ENCODE measurements at places on chromosomes 11 and 22. TPM values are rescaled to one million over a fixed set of nuclear protein-coding genes. Genes with fewer than 3 reads are reported as not detected.

- peak; percentile 56 for DNase-seq
Measured at GRCh38 chr11:95556342-95557163, 233.0 kb downstream of the FAM76B start.

The ZNF214 gene
- total RNA-seq: not detected

GRCh38 chr11:64605244-64605560, 14.2 kb downstream of the SLC22A12 start:
- DNase-seq: no peak

DNA sequence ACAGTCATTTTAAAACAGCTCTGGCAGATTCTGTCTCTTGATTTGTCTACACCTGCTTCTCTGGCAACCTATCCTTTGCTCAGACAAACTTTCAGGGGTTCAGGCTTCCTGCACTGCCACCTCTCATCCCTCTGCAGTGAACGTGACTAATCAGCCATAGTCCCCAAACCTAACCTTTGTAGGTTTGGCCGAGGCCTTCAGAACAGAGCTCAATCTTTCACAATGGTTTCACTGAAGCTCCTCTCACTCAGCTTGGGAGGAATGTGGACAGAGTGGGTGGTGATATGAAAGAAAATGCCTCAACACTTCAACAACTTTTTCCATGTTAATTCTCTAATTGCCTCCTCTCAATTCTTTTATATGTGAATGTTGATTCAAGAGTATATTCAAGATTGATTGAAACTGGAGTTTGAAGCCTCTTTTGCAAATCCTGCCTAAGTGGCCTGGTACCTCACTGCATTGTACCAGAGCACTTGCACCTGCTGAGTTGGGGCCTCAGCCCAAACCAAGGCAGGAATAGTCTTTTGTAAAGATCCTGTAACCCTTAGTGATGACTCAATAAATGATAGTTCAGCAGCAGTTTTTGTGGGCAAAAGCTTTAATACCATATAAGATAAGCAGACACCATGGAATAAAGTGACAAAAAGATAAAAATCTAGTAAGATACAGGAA, 33.9 kb upstream of the FAT3 start:
- DNase-seq: no peak

DNA sequence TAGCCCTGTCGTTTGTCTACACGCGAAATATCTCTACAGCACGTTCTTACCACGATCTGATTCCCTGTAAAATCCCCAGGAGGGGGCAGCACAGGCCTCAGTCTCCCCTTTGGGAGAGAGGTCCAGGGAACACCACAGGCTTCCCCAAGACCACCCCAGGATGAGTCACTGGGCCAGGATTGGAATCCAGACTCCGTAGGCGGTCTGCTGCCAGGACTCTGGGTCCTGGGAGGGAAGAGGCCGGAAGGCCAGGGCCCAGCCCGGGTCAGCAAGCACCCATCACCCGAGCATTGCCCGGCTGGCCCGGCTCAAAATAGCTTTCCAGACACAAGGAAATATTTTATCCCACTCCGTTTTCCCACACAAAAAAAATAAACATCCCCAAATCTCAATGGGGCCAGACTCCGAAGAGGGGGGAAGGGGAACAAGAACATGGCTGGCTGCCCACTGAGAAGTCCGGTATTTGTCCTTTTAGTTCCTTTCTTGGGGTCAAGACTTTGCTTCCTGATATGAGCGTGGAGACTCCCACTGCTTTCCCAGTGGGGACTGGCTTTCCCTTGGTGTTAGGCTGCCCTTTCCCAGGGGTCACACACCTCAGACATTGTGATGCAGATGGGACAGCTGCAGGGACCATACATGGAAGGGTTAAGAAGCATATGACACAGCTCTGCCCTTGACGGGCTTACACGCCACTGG, 91.3 kb downstream of the LRRC32 start:
- no peak for DNase-seq

The SOX10 gene
- not detected for total RNA-seq

- no peak for DNase-seq
Measured at GRCh38 chr11:122412581-122412980, 242.9 kb upstream of the UBASH3B start.

DNA sequence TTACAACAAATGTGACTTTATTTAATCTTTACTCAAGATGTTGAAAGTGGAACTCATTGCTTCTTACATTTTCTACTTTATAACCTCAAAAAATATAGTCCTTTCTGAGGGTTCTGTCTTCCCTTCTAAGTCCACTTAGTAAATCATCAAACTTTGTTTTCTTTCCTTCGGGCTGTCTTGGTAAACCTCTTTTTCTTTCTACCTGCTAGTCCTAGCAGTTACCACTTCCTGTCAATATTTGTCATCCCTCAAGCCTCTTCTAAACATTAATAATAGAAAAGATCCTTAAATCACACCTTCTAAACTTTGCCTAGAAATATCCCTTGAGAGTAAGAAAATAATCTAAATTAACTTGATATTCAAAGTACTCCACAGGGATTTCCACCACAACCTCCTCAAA, 580.4 kb downstream of the CNTN5 start:
- DNase-seq: no peak

The ATM gene
- 194 TPM for total RNA-seq

DNA sequence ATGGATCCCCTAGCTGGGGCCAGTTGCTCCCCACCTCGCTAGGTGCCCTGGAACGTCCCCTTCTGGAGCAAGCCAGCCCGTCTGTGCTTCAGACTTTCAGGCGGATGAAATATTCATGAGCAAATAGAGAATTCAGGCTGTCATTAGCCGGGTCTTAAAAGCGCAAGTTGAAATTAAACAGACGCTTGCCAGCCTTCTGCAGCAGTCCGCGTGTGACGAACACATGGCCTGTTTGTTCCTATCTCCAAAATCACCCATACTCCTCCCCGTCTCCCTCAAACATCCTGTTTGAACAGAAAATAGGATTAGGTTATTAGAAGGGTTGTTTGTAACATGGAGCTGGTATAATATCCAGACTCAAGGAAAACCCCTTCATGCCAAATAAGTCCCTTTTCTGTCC, 38.7 kb downstream of the MYO18B start:
- DNase-seq: no peak

GRCh38 chr11:16769386-16769785, 30.9 kb downstream of the C11orf58 start:
- DNase-seq: no peak

DNA sequence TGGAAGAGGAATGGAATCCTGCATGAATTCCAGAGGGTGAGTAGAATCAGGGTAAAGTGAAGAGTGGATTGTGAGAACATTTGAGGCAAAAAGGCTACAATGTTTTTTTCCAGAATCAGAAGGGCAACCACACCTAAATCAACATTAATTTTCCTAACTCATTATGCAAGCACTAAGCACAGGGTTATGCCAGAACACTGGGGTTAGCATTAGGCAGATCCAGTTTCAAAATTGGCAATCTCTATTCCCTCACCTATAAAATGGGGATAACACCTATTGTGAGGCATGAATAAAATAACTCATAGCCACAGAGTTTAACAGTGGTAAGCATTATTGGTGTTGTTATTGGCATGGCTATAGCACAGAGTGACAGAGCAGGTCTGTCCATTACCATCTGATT, 378.6 kb upstream of the FAT3 start:
- no peak for DNase-seq

DNA sequence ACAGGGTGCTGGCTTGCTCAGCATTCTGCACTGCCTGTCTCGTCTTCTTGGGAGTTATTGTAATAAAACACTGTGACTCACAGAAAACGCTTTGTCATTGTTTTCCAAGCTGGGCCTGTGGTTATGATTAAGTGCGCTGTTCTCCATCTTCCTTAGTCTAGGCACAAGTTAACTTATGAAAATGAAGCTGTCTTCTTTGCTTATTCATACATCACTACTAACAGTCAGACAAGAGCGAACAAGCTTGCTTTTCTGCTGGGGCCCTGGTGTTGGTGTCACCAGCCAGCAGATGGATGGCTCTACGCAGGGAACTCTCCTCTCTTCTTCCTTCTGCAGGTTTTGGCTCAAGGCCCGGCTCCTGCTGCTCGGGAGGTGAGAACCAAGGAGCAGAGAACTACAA, 380.1 kb upstream of the SYN3 start:
- DNase-seq: no peak

The EIF3F gene
- total RNA-seq: 331 TPM

The FAM111B gene
- total RNA-seq: 3.3 TPM

GRCh38 chr11:66692446-66692845, 14.8 kb upstream of the RBM4B start:
- DNase-seq: no peak

GRCh38 chr11:131955904-131956303, 585.5 kb downstream of the NTM start:
- DNase-seq: no peak

GRCh38 chr11:76578654-76579055, 91.9 kb downstream of the LRRC32 start:
- no peak for DNase-seq

DNA sequence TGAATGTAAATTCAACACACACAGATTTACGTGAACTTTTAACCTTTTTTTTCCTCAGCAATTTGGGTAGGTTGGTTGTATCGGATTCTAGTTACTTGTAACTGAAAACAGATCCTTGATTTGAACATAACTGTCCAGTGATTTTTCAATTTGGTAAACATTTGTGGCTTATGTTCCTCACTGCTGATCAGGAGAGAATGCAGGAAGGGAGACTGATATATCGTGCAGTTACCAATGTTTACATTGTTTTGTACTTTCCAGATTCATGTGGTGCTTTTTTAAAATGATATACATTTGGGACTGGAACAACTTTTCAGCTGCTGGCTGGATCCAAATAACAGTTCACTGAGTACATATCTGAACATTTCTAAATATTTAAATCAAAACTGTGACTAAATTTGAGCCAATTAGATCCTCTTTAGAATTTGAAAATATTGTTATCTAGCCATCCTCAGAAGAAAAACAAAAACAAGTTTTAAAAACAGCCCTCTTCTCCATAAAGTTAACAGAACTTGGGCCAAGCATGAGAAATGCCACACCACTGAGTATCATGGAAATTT, 84.3 kb upstream of the MTMR2 start:
- DNase-seq: no peak

GRCh38 chr11:69164824-69165223, 9.1 kb downstream of the SMIM38 start:
- no peak for DNase-seq

GRCh38 chr11:36280531-36280930, 8.7 kb downstream of the COMMD9 start:
- no peak for DNase-seq

- DNase-seq: no peak
Measured at GRCh38 chr11:1335264-1335810, 25.9 kb upstream of the TOLLIP start.

The CCDC85B gene
- 20.7 TPM for total RNA-seq

The PATE2 gene
- total RNA-seq: not detected

The OR6M1 gene
- not detected for total RNA-seq

GRCh38 chr11:34356913-34357700, 703 bp downstream of the ABTB2 start:
- peak; percentile 51 for DNase-seq

The MYEOV gene
- 1.0 TPM for total RNA-seq

DNA sequence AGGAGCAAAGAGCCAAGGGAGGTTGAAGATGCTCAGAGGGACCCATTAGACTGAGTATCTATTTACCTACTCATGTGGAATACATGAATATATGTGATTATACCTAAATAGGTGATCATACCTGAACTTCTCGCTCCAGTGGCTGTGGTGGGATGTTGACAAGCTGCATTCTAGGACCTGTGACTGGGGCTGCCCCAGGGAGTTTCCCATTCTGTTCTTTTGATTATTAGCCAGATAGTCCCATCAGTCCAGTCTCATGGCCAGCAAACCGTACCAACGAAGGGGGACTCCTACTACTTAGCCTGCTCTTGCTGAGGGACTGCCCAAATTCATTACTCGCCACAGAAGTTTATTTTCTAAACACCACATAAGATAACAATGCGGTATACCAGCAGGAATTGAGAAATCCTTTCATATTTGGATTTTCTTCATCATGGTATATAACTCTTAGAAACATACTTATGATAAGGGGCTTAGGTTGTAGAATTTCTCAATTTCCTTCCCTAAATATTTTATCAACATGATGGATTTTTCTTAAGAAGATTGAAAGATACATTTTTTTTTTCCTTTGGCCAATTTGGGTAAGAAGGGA, 273.9 kb downstream of the NTM start:
- DNase-seq: no peak

- DNase-seq: no peak
Measured at GRCh38 chr11:117826190-117826570, 1.6 kb upstream of the FXYD2 start.

The MRGPRX2 gene
- not detected for total RNA-seq

- DNase-seq: no peak
Measured at GRCh38 chr11:130779943-130780342, 136.3 kb downstream of the SNX19 start.

GRCh38 chr11:124896821-124897391, 759 bp downstream of the ROBO4 start:
- DNase-seq: no peak

DNA sequence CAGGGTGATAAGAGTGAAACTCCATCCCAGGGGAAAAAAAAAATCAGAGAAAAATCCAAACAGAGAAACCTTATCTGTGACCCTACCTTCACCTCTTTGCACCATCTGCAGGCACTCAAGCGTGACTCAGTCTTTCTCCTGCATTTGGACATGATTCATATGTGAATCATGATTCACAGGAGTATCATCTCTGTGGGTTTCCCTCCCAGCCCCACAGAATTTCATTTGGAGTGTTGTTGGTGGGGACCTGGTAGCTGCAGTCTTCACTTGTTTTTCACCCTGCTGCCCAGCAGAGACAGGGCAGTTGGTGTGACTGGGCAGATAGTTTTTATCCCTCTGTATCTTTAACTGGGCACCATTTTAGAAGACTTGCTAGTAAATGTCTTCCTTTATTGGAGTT, 75.7 kb downstream of the DEPDC5 start:
- DNase-seq: no peak

DNA sequence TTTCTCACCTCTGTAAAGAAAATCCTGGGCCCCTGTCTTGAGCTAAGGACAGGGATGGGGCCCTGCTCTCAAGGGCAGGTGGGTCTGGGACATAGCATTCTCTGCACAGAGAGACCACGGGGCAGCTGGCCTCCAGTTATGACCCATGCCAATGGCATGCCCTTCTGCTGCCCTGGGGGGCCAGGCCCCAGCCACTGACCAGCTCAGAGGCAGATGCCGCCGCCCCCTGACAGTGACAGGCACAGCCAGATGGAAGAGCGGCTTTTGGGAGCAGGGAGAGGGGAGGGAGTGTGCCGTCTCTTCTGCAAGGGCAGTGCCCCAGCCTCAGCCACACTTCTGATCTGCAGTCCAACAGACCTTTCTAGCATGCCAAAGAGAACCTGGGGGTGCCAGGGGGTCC, 114.8 kb upstream of the NAV2 start:
- DNase-seq: no peak

DNA sequence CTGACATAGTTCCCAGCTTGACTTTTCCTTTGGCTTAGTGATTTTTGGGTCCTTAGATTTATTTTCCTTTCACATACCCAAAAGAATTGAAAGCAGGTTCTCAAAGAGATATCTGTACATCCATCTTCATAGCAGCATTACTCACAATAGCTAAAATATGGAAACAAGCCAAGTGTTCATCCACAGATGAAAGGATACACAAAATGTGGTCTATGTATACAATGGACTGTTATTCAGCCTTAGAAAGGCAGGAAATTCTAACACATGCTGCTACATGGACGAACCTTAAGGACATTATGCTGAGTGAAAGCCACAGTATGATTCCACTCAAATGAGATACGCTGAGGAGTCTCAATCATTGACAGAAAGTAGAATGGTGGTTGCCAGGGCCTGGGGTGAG, 171.8 kb downstream of the IGLL1 start:
- DNase-seq: no peak

The WNT11 gene
- total RNA-seq: not detected
